RPMI8226 (cell line): ENCODE measurements at places on chromosomes 4 and X.

DNA sequence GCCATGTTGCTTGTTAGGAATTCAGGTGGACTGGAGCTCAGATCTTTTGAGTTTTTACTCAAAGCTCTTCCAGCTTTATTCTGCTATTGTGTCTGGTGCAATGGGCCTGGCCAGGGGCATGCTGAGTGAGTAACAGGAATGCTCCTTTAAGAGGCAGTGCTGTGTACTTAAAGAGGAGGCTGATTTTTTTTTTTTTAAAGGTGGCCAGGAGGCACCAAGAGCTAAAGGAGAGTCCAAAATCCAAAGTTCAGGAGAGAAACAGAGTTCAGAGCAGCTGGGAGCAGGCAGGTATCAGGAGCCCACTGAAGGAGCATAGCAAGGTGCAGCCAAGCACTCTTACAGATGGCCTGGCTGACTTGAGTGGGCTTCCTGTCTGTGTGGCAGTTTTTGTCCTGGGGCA is 178.7 kb downstream of the FMR1NB start:
- no peak for DNase-seq

GRCh38 chr4:23921447-23921845 is 31.6 kb upstream of the PPARGC1A start:
- no peak for DNase-seq

GRCh38 chr4:128841402-128841801 is 31.9 kb downstream of the JADE1 start:
- DNase-seq: no peak

GRCh38 chr4:11119474-11119873 is 309.2 kb downstream of the HS3ST1 start:
- DNase-seq: no peak

DNA sequence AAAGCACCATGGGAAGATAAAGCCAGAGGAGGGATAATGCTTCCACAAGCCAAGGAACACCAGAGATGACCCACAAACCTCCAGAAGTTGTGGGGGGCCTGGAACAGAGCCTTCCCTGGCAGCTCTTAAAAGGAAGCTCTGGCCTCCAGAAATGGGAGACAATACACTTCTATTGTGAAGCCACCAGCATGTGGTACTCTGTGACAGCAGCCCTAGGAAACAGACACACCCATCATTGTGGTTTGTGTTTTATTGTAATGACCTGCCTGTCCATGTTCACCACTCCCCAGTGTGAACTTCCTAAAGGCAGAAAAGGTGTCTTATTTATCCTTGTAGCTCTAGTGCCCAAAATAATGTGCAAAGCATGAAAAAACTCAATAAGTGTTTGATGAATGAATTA is 264.1 kb upstream of the GATB start:
- no peak for DNase-seq

GRCh38 chr4:38675146-38676121 is 11.4 kb downstream of the KLF3 start:
- DNase-seq: peak; percentile 80

GRCh38 chrX:128616933-128617332 is 564.7 kb upstream of the ACTRT1 start:
- no peak for DNase-seq

DNA sequence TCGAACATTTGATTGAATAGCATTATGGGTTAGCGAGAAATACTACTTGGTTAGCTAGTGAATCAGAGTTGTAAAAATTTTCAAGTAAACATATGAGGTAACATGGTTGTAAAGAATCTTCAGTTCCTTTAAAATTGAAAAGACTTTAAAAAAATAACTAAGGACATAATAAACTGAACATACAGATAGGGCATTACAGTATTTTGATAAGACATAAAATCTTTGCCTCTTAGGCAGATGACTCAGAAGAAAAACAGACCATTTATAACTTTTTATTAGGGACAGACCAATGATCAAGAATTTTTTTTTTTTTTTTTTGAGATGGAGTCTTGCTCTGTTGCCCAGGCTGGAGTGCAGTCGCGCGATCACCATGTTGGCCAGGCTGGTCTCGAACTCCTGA is 43.1 kb downstream of the PNMA5 start:
- no peak for DNase-seq

DNA sequence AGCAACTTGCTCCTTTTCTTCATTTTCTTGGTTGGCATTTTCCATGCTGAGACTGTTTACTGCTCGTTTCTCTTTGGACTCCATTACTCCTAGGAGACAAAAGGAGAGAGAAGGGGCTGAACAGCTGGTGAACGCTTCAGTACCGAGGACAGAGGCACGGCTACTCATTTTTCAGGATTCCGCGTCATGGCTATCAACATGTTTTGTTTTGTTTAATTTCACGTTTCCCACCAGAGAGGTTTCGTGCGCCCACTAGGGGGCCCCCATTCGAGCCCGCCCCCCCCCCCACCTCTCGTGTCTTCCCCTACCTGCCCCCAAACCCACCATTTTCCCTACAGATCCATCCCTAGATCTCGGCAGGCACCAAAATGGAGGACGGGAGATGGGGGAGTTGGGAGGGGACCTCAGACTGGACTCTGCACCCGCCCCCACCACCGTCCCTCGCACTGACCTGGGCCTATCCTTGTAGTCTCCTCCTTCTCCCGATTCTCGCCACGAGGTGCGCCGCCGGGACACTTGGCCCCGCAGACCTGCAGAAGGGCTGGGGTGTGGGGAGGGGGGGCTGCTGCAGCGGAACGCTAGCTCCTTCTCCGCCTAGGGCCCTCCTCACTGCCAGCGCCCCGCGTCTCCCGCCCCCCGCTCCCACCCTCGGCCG is 653 bp downstream of the BEX1 start:
- peak; percentile 18 for DNase-seq

DNA sequence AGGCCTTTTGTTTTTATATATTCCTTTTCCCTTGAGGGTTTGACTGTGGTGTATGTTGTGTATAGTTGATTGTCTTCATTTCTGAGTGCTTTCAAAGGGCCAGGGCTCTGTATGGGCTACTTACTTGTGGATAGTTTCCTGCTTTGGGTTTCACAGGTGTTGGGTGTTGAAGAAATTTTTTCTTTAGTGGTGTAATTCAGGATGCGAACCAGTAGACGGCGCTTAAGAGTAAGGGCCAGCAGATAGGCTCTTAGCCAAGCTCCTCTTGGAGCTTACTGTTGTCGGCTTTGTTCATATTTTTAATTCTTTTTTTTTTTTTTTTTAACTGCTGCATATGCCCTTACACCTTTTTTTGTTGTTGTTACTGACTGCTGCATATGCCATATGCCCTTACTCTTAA is 276.3 kb upstream of the GALNT7 start:
- peak; percentile 7 for DNase-seq

GRCh38 chr4:6824772-6825402 is 42.4 kb downstream of the KIAA0232 start:
- no peak for DNase-seq

DNA sequence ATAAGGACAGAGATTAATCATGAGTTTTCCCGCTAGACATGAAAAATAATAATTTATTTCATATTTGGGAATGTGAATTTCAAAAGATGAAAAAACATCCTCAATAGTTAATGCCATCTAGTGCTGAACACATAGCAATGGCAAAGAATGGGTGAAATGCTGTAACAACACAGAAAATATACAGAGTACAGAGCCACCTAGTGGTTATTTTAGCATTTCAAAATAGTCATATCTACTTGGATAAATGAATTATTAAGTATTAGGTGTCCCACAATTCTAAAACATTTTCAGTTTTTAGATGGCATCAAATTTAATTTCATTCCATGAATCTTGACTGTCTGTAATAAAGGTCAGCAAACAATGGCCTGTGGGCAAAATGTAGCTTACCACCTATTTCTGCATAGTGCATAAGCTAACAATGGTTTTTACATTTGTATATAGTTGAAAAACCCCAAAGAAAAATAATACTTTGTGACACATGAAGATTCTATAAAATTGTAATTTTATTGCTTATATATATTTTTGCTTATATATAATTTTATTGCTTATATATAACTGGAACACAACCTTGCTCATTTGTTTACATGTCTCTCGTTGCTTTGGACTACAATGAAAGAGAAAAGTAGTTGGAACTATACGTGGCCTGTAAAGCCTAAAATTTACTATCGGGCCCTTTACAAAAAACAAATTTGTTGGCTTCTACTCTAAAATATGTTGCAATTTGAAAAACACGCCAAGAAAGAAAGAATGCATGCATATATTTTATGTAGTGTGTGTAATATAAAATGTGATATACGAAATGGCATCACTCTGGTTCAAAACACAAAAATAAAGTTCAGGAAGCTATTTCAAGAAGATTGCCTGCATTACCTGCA is 99.1 kb upstream of the FAM47C start:
- DNase-seq: peak; percentile 22

GRCh38 chrX:17390419-17390850 is 15.4 kb downstream of the NHS start:
- DNase-seq: no peak

DNA sequence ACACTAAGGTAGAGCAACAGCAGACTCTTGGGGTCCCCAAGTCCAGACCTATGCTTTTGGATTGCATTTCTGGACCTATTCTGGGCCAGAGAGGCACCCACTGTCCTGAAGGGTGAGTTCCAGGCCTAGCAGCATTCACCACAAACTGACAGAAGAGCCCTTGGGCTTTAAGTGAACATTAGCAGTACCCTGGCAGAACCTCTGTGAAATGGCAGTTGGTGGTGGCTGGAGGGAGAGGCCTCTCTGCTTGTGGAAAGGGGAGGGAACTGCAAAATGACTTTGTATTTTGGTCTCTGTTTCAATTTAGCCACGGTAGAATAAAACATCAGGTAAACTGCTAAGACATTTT is 1211.9 kb downstream of the PCDH18 start:
- DNase-seq: no peak
